ENCODE measurements at places on chromosomes 11 and 22. TPM values are rescaled to one million over a fixed set of nuclear protein-coding genes. Genes with fewer than 3 reads are reported as not detected.

The HSPB2 gene
- total RNA-seq: 0.36 TPM

The CYB5R2 gene
- 10.3 TPM for total RNA-seq

The PRSS23 gene
- total RNA-seq: 197 TPM

The ESAM gene
- total RNA-seq: 2.2 TPM

The FOSL1 gene
- 37.7 TPM for total RNA-seq

The ELFN2 gene
- 0.81 TPM for total RNA-seq

The CAPN5 gene
- total RNA-seq: 19.0 TPM

The KMT2A gene
- total RNA-seq: 20.1 TPM

The TMEM45B gene
- total RNA-seq: not detected

The EMSY gene
- total RNA-seq: 9.2 TPM

The MMP12 gene
- not detected for total RNA-seq

The DRICH1 gene
- total RNA-seq: not detected

The DDX25 gene
- total RNA-seq: not detected

The SLC22A25 gene
- total RNA-seq: not detected

The MGAT3 gene
- total RNA-seq: 1.8 TPM

The TRIM51 gene
- total RNA-seq: not detected

The F2 gene
- total RNA-seq: not detected

The MRGPRD gene
- not detected for total RNA-seq

The OR5B12 gene
- not detected for total RNA-seq

The FIBIN gene
- total RNA-seq: 7.8 TPM

The TSKU gene
- total RNA-seq: 37.7 TPM

The E2F8 gene
- 0.36 TPM for total RNA-seq

The CABP7 gene
- under 0.01 TPM for total RNA-seq

The PVALB gene
- not detected for total RNA-seq

The SYT7 gene
- total RNA-seq: 0.54 TPM

The TSPAN32 gene
- total RNA-seq: not detected

The PSMD13 gene
- 115 TPM for total RNA-seq

The ZP1 gene
- 0.81 TPM for total RNA-seq

The TMEM218 gene
- 29.8 TPM for total RNA-seq

The GRAMD4 gene
- 8.3 TPM for total RNA-seq

The EIF3L gene
- total RNA-seq: 441 TPM

The OR51L1 gene
- not detected for total RNA-seq

The C11orf86 gene
- not detected for total RNA-seq

The ARHGAP42 gene
- 5.5 TPM for total RNA-seq

The SEZ6L gene
- total RNA-seq: not detected

The PHOX2A gene
- total RNA-seq: not detected

The BTBD10 gene
- 27.4 TPM for total RNA-seq

The TYR gene
- total RNA-seq: not detected

The SYT12 gene
- under 0.01 TPM for total RNA-seq

The OR8J3 gene
- total RNA-seq: not detected

The DNAJB7 gene
- not detected for total RNA-seq

The CD3E gene
- not detected for total RNA-seq

The SLN gene
- total RNA-seq: not detected

The PAMR1 gene
- total RNA-seq: 206 TPM

The IFTAP gene
- 18.6 TPM for total RNA-seq

The OVCH2 gene
- not detected for total RNA-seq
